LHCN-M2 (cell line): ENCODE measurements at places on chromosomes 12 and 14.
A peak's percentile ranks its signal among the peaks of the same experiment; 100 is the strongest.

DNA sequence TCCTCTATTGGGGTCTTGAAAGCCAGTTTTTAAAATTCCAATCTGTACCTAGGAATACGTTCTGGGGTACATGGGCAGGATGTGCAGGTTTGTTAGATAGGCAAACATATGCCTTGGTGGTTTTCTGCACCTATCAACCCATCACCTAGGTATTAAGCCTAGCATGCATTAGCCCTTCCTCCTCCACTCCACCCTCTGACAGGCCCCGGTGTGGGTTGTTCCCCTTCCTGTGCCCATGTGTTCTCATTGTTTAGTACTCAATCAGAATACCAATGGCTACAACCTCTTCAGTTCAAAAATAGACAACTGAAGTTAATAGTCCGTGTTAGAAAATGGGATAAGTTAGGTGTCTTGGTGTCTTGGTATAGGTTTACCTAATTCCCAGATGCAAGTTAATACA, 3.4 kb downstream of the NTS start:
- no peak for DNase-seq

DNA sequence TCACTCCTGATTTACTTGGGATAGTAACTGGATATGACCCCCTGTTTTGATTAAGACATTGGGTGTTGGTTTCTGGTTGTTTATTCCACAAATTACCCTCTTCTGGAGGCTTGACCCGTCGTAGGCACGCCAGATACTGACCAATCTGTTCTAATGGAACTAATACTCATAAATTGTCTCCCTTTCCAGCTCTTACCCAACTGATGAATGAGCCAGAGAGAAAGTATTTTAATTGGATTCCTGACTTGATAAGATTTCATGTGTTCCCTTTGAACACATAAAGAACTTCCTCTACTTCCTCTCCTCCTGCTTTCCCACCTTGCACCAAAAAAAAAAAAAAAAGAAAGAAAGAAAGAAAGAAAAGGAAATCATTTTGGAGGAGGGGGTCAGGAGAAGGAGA, 340.9 kb downstream of the PCNX1 start:
- DNase-seq: no peak

GRCh38 chr12:2958432-2959191, 585 bp upstream of the TEAD4 start:
- peak; percentile 71 for DNase-seq

DNA sequence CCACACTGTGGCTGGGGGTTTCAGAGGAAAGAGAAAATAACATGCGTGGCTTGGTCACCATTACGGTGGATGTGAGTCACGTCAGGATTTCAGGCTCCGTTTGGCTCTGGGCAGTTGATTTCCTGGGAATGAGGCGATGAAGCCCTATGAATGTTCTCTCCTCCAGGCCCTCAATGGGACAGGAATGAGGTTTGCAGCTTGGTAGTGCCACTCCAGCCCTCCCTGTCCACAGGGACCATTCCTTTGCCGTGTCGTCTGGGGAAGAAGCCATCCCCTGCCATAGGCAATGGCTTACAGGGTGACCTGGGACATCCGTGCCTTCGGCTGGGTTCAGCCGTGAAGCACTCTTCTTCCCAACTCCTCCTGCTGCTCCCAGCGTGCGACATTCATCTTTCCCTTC, 95.0 kb downstream of the FBXL14 start:
- DNase-seq: no peak

DNA sequence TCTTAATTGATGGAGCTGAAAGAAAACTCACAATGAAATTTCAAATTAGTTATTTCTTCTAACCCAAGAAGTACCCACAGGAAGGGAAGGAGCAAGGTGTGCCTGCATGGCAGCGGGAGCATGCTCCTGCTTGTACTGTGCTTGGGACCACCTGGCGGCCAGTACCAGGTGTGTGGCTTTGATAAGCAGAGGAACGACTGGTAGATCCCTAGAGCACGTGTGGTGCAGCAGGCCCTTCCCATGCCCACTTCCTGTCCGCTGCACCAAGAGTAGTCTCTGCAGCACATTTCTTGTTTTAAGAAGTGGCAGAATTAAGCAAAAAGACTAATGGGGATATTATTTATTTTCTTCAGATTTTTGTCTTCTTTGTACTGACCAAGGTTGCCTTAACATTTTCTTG, 122.3 kb upstream of the ATF1 start:
- DNase-seq: peak; percentile 18

GRCh38 chr12:13087766-13088165, 15.7 kb downstream of the GSG1 start:
- DNase-seq: no peak
